Inflammatory macrophage treated with lipopolysaccharide for 1 hour (primary cell): ENCODE measurements at places on chromosomes 5 and 9.
A peak's percentile ranks its signal among the peaks of the same experiment; 100 is the strongest.

DNA sequence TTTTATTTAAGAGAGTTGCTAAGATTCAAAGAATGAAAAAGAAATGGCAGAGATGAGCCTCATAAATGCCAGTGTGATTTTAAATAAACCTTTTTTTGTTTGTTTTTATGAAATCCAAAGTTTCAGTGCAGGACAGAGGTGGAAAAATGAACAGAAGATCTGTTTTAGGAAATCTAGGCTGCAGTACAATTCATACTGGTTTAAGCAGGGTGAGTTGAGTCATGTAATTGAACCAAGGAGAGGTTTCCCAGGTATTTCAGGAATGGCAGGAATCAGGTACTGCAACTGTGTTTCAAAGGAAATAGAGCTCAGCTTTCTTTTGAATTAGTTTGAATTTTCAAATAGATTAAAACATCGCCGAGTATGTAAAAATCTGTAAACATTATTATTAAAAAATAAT, 3.0 kb upstream of the ANKRD31 start:
- DNase-seq, result no peak

DNA sequence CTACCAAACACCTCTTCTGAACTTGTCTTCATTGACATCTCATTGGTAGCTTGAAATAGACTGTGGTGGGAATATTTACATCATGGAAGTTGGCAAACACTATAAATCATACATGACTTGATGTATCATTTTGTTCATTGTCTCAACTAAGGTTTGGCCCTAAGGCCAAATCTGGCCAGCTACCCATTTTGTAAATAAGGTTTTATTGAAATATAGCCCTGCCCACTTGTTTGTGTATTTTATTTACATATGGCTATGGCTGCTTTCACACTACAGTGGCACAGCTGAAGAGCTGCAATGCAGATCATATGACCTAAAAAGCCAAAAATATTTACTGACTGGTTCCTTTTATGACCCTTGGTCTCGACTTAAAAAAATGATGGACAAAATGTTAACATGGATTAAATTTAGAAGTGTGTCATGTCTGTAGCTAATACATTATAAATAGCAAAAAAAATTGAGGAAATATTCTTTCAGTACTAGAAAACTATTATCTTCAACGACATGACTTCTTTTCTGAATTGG, 22.1 kb downstream of the FAM240B start:
- DNase-seq, result no peak

GRCh38 chr9:34363619-34364351, 12.9 kb downstream of the MYORG start:
- DNase-seq, result no peak

GRCh38 chr5:114311281-114311680, 50.6 kb upstream of the KCNN2 start:
- no peak for DNase-seq

DNA sequence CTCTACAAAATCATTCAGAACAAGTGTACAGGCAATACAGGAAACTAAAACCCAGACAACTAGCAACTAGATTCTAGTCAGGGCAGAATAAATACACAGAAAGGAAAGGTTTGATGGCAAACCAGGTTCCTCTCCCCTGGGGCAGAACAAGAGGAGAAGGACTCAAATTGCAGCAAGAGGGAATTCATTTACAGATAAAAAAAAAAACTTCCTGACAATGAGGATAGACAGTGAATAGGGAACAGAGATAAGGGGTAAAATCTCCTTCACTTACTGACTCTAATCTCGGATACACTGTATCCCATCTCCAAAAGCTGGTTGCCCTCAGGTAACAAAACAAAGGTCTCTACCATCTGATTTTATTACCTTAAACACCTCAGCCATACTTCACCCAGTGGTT, 244.0 kb downstream of the SEC61B start:
- no peak for DNase-seq

GRCh38 chr9:95078939-95079338, 238.6 kb downstream of the FANCC start:
- DNase-seq, result no peak

GRCh38 chr5:148176480-148176879, 8.1 kb downstream of the SPINK14 start:
- no peak for DNase-seq

GRCh38 chr5:67286006-67286405, 89.4 kb upstream of the CD180 start:
- no peak for DNase-seq

- DNase-seq, result no peak
Measured at GRCh38 chr5:2866662-2867372, 115.3 kb upstream of the IRX2 start.

DNA sequence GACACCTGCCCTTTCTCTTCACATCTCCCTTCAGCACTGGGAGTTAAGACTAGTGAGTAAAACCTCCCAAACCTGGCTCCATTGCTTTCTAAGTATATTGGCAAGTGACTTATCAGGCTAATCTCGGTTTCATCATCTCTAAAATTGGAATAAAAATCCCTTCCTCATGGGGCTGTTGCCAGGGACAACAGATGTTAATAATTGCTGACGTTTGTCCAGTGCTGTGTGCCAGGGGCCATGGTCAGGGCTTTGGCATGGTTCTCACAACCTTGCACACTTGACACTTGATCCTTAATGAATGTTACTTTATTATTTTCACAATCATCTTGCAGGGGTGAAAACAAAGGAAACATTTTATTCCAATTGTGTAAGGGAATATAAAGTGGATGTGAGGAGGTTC, 1262.0 kb upstream of the WWC1 start:
- DNase-seq, result no peak

DNA sequence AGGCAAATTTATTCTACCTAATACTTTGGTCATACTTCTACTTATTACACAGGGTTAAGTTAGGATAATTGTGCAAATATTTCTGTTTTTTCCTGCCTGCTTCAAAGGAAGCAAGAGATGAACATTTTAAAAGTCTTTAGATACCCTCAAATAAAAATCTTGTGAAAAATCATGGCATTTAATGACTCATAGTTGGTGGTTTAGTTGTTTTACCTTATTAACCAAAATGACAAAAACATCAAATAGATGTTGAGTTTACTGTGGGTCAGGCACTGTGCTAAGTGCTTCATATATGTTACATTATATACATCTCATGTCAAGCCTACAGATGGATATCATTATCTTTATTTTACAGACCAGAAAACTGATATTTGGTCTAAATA, 54.4 kb downstream of the ZNF474 start:
- no peak for DNase-seq

DNA sequence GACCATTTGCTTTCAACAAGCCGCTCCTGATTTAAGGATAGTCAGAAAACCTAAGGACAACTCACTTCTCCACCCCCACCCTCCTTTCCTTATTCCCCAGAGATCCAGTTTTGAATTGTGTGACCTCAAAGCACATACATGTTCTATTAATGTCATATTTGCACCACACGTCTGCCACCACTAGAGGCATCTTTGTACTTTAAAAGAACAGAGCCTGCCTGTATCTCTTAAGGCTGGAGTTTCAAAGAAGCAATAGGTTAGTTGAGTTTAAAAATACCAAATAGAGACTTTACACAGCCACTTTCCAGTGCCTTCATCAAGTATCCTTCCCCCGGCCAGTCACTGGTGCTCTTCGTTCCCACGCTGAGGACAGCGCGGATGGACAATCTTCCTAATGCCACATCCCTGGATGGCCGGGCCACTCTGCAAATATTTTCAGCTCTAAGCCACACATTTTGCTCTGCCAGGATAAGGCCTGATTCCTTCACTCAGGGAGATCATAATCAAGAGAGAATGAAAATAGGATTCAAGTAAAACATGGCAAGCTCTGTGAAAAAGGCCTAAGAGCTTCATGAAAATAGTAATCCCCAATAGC, 146.3 kb downstream of the SNCAIP start:
- DNase-seq, result no peak

DNA sequence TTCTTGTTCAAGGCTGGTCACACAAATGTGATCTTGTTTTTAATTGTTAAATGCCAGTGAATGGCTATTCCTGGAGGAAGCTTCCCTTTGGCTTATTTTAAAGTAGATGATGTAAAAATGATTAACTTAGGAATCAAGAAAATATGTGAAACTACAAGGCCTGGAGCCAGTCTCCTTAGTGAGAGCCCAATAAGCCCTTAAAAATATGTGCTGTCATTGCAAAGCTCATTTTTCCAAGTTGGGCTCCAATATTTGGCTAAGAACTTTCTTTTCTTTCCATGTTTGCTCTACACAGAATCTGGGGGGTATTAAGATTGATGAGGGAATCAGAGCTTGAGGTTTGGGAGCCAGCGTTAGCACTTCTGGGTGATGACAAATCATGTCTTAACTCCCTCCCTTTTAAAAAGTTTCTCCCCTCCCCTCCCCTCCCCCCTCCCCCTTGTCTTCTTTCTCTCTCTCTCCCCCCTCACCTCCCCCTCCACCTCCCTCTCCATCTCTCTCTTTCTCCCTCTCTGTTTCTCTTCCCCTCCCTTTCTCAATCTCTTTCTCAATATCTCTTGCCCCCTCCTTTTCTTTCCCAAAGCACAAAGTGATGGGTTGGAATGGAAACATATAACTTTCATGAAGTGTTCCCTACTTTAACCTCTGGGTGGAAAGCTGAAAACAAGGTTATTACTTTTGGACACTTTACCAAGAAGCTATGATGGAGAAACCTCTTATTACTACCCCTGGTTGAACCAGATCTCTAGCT, 86.0 kb downstream of the FBXL7 start:
- DNase-seq, result no peak

DNA sequence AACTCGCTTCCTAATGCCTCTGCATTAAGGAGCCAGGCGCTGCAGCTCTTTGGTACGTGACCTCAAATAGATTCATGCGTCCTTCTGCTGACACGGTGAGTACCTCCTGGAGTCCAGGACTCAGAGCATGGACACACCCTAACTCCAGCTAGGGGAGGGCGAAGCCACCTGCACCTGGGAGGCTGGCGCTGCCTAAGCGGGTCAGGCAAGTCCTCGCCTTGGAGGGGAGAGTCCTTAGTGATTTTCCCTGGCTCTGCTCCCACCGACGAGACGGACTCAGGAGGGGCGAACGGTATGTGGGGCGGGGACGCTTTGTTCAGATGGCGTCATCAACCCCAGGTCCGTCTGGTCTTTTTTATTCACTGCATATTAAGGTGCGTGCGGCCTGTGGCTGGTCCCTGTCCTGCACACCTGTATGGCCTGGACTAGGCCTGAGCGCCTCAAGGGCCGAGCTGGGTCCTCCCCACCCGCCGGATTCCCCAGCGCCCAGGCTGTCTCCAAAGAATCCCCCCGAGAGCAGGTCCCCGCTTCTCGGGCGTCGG, 50.3 kb downstream of the NSUN2 start:
- no peak for DNase-seq

DNA sequence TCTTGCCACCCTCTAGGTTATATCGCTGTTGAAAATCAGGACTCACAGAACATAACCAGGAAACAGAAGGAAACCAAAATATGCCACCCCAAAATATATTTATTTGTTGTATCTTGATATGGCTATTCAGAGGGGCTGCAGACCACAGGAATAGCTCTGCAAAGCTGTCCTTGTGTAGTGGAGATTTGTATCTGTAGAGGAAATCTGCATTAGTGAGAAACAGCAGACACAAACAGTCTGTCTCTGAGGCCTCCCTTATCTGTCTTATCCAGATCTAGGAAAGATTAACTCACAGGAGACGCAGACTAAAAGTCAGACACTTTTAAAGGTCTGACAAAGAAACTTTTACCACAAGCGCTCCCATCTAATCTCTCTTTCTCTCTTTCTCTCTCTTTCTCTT, 54.1 kb upstream of the CEMIP2 start:
- no peak for DNase-seq

DNA sequence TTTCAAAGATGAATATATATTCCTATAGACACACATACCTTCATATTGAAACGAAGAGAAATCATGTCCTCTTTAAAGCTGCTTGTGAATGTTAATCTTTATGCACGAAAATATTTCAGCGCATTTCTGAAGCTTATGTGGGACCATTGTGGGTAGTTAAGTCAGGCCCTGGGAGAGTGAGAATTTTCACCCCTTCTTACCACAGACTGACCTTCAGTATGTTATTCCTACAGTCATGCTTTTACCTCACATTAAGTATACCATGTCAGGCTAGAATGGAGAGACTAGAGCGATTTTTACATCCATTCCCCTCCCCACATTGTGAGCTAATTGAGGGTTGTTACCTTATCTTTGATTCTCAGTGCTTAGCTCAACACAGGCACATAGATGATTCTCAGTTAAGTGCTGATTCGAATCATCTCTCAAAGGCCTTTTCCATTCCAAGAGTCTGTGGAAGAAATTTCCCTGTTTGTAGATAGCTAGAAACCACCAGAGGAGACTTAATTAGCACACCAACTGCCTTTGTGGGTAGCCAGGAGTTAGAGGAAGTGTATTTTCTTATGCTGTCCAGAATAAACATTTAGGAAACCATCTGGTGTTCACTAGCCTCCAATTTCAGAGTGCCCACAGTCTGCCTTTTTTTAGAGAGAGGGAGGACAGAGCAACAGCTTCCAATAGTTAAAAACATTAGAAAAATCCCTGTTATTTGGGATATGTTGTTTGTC, 110.5 kb downstream of the MEGF10 start:
- DNase-seq, result no peak

DNA sequence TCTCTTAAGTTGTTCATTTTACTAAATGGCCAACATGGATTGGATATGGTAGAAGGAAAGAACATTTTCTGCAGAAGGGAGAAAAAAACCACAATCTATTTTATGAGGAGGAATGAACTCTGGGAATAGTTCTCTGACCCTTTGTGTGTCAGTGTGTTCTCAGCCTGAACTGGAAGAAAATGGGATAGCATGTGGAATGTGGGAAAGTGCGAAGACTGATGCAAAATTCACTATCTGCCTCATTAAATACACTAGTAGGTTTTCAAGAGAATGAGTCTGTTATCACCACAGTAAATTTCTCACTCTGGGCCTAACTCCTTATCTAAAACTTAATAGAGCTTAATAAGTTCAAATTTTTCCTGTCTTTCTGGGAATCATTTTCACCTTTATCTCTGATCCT, 22.7 kb downstream of the ITGA1 start:
- DNase-seq, result no peak

GRCh38 chr9:75108571-75108970, 20.3 kb downstream of the OSTF1 start:
- peak; percentile 34 for DNase-seq

- DNase-seq, result no peak
Measured at GRCh38 chr9:22175972-22176545, 167.0 kb upstream of the CDKN2B start.

DNA sequence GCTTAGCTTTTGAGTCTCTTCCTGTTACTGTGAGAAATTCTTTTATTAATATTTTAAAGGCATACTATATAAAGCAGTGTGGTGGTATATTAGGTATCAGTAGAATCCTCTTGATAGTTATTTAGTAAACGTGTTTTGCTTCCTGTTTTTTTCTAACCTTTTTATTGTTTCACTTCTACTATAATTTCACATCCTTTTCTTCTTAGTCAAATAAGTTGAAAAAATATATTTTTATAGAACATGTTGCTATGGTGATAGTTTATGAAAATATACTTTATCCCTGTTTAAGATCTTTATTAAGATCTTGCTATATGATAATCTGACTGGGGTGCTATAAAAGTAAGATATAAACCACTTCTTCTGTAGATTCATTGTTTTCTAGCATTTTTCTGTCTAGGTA, 2.1 kb downstream of the POLK start:
- DNase-seq, result peak; percentile 12
